Stimulated activated CD4-positive, alpha-beta T cell treated with anti-CD3 and anti-CD28 coated beads, Interleukin-1b, Interleukin-23, amount 100 ng/mL, for 4 hours (primary cell): ENCODE measurements at places on chromosomes 1 and 21.

- no peak for DNase-seq
Observed at GRCh38 chr1:181095763-181096184, 7.3 kb downstream of the IER5 start.

GRCh38 chr21:34613679-34614627 lies 960 bp downstream of the RCAN1 start:
- peak; percentile 4 for DNase-seq

DNA sequence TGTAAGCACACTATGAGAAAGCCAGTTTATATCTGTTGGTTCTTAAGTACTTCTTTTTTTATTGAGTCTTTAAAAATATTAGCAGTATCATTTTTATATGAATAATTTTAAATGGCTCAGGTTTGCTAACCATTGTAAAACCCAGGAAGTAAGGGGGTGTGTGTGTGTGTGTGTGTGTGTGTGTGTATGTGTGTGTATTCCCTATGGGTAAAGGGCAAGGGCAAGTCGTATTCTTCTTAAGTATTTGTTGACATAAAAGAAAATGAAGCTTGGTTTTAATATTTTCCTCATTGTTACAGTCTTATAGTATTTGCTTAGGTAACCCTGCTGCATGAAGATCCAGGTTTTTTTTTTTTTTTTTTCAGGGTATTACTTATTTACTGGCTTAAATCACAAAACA lies 495.0 kb upstream of the B3GALT2 start:
- no peak for DNase-seq

GRCh38 chr1:219299420-219299819 lies 125.7 kb downstream of the LYPLAL1 start:
- DNase-seq = no peak

- DNase-seq = no peak
Observed at GRCh38 chr21:17784180-17784598, 35.0 kb downstream of the C21orf91 start.

GRCh38 chr1:248855580-248855979 lies 3.3 kb downstream of the ZNF692 start:
- DNase-seq = no peak

- DNase-seq = no peak
Observed at GRCh38 chr1:247447162-247447909, 10.6 kb downstream of the OR2B11 start.

DNA sequence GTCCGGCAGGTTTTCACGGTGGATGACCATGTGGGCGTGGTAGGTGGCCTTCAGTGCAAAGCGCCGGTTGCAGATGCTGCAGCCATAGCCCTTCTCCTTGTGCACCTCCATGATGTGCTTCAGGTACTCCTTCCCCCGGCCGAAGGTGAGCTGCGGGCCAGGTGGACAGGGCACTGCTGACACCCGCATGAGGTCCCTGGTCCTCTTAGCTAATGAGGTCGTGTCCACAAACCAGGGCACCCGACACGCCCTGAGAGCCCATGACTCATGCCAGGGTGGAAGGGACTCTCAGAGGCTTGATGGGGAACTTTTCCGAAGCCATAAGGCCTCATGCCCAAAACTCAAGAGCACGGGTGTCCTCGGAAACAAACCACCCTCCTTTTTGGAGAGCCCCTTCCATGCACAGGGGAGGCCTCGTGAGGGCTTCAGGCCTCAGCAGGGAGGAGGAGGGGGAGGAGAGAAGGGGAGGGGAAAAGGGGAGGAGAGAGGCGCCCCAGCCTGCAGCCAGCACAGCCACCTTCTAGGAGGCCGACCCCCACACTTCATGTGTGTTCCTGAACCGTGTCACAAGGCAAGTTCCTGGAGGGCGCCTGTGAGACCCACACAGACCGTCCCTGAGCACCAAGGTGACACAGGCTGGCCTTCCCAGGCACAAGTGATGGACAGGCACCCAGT lies 54.4 kb upstream of the RIPK4 start:
- DNase-seq = no peak

DNA sequence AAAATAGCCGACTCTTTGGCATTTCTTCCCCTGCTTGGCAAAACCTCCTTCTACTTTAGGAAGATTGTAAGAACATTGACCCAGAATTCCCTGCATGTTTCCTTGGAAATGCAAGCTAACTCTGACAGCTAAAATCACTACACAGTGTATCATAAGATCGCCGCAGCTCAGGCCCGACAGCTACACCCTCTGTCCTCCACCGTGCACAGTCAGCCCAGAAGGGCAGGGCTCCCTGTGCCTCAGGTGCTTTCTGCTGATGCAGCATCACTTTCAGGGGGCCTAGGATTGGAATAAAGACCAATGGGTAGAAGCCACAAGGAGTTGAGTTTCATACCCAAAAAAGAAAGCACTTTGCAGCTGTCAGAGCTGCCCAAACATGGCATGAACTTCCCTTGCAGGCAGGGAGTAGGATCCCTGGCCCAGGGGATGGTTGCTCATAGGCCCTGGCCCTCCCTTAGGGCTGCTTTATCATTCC lies 145.3 kb downstream of the SEC16B start:
- DNase-seq = no peak

DNA sequence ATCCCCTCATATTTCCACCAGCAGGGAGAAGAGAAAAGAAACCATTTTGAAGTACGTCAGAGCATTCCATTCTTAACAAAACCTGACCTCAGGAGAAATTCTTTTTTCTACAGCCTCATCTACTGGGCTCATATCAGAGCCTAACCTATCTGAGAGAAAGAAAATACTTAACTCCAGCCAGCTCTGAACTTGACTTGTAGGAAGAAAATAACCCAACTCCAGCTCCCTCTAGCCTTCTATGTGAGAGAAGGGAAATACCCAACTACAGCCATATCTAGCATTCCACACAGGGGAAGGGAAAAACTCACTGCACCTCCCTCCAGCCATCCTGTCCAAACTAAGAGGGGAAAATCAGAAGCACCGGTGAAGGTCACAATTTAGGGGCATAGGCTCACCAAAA lies 57.7 kb downstream of the SPATA6 start:
- no peak for DNase-seq

DNA sequence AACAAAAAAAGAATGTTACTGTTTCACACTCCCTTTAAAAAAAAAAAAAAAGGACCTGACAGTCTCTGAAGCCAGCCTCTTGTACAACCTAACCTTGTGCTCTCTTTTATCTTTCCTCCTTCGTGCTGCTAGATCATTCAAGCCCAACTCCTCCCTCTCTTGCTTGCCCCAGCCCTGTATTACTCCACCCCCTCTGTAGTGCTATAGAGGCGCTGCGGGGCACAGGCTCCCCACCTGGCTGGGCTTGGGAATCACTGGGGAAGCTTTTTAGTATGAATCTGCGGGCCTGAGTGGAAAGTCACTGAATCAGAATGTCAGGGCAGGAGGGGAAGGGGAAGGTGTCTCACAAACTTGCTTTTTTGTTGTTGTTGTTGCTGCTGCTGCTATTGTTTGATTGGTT lies 383.7 kb upstream of the CAMK1G start:
- no peak for DNase-seq

DNA sequence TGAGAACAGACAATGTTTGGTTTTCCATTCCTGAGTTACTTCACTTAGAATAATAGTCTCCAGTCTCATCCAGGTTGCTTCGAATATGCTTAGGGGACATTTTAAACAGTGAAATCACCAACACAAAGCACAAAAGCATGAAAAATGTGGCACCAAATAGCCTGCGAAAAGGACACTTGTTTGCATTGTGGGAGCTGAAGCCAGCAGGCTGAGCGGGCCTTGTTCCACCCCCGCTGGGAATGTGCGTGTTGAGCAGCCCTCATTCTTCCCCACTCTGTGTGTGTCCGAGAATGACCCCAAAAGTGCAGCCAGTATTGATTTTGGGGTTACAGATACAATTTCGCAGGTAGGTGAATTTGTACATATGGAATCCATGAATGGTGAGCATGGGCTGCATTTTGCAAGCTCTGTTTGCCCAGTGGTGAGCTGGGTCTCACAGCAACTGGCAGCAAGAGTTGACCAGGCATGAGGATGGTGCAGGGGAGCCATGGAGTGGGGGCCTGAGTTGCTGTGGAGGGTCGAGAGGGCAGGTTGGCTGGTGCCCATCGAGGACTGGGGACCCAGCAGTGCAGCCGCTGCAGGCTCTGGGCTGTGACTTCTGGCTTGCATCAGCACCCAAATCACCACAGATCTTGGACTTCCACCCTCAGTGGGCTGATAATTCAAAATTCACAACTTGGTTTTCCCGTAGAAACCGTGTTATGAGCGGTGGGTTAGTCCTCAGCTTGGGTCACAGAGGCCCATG lies 29.4 kb downstream of the NENF start:
- no peak for DNase-seq

- DNase-seq = no peak
Observed at GRCh38 chr21:39386194-39386593, 37.3 kb upstream of the HMGN1 start.

DNA sequence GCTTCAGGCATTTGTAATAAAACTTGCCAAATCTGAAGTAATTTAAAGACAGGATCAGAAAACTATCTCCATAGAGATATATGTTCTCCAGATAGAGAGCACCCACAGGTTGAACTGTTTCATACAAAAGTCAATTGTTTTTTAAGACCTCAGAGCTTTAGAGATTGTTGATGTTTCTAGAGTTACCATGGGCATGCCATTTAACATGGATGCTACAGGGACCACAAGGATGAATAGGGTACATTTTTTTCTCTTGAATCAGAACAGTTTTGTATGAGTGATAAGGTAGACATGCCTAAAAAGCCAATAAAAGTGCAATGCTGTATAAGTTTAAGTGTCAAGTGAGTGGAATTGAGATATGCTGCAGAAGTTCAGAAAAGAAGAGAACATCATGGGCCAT lies 511.0 kb upstream of the CAMK1G start:
- DNase-seq = no peak

GRCh38 chr1:99163671-99164070 lies 100.6 kb upstream of the PLPPR4 start:
- DNase-seq = no peak

DNA sequence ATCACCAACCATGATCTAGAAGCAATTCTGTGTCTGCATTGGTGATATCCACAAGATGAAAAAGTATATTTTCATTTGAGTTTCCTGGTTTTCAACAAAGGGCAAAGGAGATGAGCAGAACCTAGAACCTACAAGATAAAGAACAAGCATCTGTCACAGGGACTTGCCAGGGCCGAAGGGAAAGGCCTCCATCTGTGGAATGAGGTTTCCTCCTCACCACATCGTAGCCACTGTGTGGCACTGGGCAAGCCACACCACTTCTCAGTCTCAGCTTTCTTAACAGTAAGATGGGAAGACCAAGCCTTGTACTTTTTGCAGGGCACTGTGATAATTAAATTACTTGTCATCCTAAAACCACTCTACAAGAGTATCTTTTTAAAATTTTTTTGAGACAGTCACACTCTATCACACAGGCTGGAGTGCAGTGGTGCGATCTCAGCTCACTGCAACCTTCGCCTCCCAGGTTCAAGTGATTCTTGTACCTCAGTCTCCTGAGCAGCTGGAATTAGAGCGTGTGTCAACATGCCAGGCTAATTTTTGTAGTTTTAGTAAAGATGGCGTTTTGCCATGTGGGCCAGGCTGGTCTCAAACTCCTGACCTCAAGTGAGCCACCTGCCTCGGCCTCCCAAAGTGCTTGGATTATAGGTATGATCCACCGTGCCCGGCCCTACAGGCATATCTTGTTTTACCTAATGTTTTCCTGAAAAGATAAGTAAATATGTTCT lies 45.8 kb downstream of the ARHGEF11 start:
- no peak for DNase-seq

DNA sequence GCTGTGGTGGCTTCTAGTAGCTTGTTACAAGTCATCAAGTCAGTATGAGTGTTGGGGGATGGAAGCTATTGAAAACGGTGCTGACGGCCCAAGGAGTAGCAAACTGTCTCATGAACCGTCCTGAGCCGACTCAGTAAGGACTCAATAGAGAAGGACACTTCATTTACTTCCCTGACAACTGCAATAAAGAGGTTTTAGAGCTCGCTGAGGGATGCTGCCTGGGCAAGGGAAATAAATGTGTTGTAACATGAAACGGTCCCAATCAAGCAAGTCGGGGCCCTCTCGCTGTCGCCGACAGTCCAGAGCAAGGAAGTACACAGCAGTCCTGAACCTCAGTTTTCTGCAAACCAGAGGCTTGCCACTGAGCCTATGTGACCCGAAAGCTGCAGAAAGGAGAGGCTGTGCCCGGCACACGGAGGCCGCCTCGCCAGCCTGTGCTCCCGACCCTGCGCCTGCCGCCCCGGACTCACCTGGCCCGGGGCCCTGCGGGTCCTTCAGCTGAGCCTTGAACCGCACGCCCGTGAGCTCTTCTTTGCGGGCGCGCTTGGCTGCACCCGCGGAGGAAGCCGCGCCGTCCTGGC lies 423 bp downstream of the URB1 start:
- DNase-seq = no peak

- DNase-seq = no peak
Observed at GRCh38 chr1:64514197-64514765, 44.4 kb downstream of the CACHD1 start.

DNA sequence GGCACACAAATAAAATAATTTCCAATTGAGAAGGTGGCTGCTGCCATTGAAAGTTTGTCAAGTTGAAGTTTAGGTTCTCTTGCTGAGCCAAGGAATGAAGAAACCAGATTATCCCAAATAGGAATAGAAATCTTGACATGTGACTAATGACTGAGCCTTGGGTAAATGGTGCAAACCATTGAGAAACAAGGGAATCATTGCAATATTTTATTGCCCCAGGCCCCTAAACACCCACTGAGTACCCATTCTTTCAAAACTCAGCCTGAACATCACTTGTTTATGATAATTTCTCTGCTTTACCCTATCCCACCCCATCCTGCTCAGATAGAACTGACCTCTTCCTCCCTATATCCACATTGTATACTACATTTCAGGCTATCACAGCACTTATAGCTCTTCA lies 46.6 kb upstream of the VTCN1 start:
- DNase-seq = no peak
